Trophoblast cell (in vitro differentiated cells and primary cell): ENCODE measurements at places on chromosomes 6 and 20.

- peak; percentile 65 for DNase-seq
Measured at GRCh38 chr6:4640139-4640538, 136.1 kb upstream of the CDYL start.

GRCh38 chr6:36688739-36689075, 8.9 kb upstream of the RAB44 start:
- DNase-seq = no peak

- no peak for DNase-seq
Measured at GRCh38 chr6:106145741-106146227, 59.6 kb downstream of the PRDM1 start.

DNA sequence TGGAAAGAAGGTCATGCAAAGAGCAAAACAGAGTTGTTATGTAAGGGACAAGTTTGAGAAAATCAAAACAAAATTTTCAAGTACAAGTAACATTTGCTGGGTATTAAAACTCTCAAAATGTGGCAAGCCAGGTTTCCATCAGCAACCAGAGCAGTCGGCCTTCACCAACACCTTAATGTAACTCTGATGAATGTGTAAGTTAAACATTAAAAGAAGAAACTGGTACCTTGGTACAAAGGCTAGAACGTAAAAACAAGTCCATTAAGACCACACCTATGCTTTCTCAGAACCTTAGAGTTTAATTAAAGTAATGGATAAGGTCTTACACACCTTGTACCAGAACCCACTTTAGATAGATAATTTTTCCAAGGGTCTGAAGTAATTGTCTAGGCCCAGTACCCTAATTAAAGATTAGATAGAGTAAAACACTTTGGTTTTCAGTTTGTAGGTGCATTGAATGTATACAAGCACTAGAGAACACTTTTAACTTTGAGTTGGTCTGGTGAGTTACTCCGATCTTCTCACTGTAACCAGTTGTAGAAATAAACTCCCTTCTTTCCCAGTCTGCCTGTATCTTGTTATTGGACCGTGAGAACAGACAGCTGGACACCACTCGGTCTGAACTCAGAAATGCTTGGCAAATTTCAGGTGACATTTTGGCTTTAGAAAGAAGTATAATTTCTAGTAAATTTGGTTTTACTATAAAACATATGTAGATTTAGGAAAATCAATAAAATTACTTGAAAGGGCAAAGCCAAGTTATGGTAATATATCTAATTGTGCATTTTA, 319.4 kb downstream of the HTR1B start:
- DNase-seq = no peak

DNA sequence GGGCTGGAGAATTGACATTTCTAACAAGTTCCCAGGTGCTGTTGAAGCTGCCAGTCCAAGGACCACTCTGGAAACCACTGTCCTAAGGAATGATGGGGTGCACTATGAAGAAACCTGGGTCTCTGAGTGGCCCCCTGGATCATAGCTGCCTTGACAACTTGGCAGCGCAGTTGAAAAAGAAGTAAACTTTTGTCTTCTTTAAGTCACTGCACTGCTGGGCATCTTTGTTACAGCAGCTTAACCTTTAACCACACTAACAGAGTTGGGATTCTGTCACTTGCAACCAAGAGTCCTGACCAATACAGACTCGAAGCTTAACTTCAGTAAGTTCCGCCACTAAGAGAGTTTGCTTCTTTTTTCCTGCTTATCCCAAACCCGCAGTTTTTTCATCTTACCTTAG, 8.5 kb upstream of the KCNK15 start:
- DNase-seq = no peak

DNA sequence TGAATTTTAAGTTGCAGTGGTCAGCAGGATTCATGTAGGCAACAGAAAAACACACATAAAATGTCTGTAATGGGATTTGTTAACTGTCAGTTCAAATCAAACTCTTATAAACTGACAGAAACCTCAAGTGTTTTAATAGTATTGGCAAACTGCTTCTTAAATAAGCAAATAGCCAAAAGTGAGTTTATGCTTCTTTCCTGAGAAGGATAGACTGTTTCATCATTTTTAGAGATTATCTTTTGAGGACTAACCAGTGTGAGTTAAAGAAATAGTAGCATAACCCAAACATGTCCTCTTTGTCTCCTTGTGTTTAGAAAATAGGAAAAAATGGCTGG, 68.0 kb downstream of the AIG1 start:
- DNase-seq = no peak

DNA sequence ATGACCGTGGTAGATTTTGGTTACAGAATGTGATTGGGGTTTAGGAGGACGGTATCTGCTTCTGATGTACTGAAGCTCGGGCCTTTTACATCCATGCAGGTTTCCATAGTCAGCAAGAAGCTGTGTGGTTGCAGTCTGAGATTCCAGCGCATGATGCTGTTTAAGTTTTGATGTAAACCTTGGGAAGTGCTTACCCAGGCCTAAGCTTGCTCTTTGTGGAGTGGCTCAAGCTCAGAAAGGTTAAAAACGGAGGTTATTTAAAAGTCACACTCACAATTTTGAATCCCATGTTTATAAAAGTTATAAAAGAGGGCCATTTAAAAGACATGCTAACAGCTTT, 121.4 kb downstream of the TIAM2 start:
- no peak for DNase-seq

DNA sequence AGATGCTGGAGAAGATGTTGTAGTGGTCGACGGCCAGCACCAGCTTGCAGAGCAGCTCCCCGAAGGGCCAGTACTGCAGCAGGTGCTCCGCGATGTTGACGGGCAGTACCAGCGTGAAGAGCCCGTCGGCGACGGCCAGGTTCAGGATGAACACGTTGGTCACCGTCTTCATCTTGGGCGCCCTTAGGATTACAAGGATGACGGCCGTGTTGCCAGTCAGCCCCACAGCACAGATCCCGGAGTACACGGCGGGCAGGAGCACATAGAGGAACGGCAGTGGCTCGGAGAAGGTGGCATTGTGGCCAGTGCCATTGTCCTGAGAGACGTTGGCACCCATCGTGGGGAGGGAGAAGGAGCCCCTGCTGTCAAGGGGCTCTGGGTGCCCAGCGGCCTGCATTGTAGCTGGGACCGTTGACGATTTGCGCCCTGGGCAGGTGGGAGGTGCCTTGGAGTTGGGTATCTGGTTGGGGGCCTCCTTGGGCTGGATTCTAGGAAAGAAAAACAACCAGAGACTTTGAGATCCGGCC, 867 bp downstream of the NPBWR2 start:
- no peak for DNase-seq

DNA sequence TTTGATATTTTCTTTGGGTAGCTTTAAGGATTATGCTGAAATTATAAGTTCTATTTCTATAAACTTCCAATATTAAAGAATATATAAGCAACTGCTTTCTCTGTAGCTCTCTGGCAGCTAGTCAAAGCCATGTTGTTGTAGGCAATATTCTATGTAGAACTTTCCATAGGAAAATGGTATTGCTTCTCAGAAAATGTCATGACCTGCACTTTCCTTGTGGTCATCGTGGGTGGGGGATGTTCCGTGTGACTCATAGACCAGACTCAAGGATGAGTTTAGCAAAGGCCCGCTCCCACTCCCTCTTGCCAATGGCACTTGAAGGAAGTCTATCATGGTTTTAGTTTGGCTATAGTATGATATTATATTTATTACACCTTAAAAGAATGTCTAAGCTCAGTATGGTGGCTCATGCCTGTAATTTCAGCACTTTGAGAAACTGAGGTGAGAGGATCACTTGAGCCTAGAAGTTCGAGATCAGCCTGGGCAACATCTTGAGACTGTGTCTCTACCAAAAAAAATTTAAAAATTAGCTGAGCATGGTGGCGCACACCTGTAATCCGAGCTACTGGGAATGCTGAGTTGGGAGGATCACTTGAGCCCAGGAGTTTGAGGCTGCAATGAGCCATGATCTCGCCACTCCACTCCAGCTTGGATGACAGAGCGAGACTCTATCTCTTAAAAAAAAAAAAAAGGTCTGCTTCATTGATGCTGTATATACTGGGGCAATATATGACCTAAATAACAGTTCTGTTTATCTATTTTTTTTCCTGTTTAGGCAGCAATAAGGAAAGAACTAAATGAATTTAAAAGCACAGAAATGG, 36.6 kb upstream of the LTV1 start:
- peak; percentile 1 for DNase-seq

DNA sequence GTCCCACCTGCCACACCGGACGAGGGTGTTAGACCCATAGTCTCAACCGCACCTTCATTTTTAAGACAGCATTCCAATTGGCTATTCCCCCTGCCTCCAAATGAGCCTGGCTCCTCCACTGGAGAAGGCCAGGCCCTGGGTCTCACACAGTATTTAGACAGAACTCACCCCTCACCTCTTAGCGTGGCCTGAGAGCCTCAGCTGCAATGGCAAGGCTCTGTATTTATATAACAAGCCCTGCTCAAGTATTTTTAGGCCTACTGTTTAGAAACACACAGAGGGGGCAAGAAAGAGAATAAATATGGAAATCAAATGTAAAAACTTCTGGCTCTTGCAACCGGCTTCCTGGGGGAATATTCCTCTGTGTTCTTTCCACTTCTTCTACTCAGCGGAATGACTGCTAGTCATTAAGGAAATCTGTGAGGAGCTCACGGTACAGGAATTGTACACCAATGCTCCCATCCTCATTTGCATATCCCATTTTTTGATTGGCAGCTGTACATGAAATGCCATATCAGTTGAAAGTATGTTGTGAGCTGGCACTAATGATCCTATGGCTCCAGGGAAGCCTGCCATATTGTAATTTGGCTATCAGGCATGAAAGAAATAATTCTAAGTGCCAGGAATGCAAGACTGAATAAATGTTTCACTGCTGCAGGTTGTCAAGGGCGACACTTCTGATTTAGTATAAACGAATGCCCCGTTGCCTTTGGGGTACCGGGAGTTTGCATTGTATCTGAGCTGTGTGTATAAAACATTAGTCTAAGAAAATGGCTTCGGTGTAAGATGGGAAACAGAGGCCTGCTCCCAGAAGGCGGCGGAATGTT, 207.5 kb downstream of the ZNF217 start:
- no peak for DNase-seq

DNA sequence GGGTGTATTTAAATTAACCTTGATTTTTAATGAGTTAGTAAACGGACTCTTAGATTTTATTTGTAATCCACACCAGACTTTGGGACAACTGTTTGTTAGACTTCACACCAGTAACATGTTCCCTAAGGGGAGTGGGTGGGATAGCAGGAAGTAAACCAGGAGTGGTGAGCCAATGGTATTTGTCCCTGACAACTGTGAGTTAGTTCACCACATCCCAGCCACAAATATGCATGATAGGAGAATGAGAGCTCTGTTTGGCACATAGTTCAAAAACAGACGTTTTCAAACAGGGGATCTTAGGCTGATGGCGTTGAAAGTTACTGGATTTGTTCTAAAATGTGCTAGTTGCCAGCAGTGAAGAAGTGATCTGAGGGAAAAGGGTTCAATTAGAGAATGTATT, 18.7 kb upstream of the COL10A1 start:
- no peak for DNase-seq

DNA sequence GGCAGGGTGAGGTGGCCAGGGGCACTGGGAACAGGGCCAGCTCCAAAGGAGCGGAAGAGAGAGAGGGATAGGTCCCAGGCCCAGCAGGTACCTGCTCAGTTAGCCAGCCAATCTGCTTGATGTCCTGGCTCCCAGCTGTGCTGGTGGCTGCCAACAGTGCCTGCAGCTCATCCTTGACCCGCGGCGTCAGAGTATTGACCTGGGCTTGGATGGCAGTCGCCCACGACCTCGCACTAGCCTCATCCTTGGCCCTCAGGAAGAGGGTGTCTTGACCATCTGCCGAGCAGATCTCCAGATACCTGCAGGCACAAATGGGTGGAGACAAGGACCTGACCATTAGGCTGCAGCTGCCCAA, 11.1 kb upstream of the CDK5RAP1 start:
- DNase-seq = no peak

DNA sequence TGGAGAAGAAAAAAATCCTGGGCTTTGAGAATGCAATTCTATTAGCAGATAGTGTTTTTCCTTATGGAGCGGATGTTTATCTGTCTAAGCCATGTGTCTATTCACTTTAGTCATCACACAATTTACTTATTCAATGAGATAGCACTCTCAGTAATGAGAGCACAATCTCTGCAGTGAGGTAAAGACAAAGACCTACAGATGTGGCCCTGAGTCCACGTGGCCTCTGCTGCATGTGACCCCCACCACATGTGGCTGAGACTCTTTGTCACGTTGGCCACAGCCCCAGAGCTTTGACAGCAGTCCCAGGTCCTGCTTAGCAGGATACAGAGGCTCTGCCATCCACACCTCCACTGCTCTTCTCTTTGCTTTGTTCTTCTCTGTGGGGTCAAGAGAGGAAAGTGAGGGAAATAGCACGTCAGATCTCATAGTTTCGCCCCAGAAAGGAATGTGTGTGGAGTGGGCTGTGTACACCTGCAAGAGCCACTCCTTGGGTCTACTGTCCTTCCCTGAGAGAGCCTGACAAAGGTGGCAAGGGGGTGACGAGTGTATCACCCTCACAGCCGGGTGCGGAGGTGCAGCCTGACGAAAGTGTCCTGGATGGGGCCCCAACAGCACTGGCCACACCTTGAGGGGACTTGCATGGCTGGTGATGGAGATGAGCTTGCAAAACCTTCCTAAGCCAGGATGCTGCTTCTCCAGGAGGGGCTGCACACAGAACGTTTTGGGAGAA, 40.7 kb downstream of the ZNF831 start:
- DNase-seq = no peak

DNA sequence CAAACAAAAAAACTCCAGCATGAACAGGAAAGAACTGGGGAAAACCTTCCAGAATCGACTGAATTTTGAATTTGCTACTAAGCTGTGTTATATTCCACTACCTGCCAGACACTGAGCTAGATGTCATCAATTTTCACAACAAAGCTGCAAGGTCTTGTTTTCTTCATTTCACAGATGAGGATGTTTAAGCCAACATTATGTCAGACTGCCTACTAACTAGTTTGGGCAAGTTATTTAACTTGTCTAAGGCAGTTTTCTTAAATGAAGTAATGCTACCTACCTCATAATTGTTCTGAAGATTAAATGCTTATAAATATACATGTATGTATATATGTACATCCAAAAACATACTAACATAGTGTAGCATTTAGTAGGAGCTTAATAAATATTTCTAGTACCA, 144.4 kb downstream of the MMS22L start:
- DNase-seq = no peak

DNA sequence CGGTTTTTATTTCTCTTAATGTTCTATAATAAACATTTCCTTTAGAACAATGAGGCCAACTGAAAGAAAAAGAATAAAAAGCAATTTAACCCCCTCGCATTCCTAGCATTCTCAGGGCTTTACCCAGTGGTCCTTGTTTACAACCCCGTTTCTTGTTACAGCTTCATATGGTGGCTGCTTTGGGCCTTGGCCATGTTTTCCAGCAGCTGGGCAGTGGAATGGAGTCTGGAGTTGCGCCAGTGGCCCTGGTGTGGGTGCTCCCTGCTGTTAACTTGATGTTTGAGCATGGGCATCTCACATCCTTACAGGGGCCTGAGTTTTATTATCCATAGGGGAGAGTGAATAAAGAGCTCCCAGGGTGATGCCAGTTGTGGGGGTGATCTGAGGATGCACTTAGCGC, 18.8 kb downstream of the EFCAB8 start:
- no peak for DNase-seq

DNA sequence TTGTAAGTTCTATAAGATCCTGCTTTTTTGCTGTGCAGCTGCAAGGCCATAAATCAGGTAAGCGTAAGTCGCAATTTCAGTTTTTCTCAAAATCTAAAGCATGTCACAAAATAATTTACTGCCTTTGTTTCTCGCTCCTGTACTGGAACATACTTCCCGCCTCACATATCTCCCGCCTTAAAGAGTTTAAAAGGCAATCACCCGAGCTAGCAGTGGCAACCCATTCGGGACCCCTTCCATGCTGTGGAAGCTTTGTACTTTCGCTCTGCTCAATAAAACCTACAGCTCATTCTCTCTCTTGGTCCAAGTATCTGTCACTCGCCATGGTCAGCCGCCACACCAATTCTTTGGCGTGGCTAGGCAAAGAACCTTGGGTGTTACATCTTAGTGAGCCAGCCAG, 34.0 kb downstream of the CEP85L start:
- no peak for DNase-seq
